ENCODE measurements at places on chromosomes 3 and 15. TPM values are rescaled to one million over a fixed set of nuclear protein-coding genes. Genes with fewer than 3 reads are reported as not detected.

- H3K4me3 ChIP-seq: no peak overlapping the region
- H3K36me3 ChIP-seq: peaks cover 4% of the 10 kb centered on the region
- no peak for DNase-seq
- H3K27ac ChIP-seq: no peak overlapping the region
- peaks cover 2% of the 10 kb centered on the region for H3K27me3 ChIP-seq
These were observed 181.1 kb downstream of the MYRIP start for GRCh38 chr3:39990532-39990931.

DNA sequence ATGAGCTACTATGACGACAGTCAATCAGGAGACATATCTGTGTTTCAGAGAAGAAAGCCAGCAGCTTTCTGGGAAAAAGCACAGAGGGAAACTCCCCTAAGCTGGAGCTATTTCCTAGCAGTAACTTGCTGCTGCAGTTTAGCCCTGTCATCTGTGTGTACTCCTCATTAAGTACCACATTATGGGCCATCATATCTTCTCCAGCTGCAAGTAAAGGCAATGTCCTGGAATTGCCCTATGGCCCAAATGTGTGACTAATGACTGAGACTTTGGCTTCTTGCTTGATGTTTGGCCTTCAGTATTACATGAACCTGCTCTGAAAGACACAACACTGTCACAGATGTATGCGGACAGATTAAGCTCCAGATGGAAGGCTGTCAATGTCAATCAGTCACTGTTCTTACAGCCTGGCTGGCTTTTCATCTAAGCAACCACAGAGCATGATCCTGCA lies 190.8 kb downstream of the FHIT start:
- H3K4me1 ChIP-seq: peaks cover 2% of the 10 kb centered on the region
- H3K27me3 ChIP-seq: no peaks in the 10 kb centered on the region
- H3K36me3 ChIP-seq: no peaks in the 10 kb centered on the region
- no peak overlapping the region for H3K4me3 ChIP-seq
- no peak for DNase-seq

The THPO gene
- not detected for total RNA-seq

GRCh38 chr15:93942269-93942694 lies 289.1 kb upstream of the MCTP2 start:
- H3K4me3 ChIP-seq: no peak overlapping the region
- H3K4me1 ChIP-seq: no peaks in the 10 kb centered on the region
- no peak overlapping the region for H3K27ac ChIP-seq
- no peak for DNase-seq
- no peaks in the 10 kb centered on the region for H3K27me3 ChIP-seq
- H3K36me3 ChIP-seq: no peaks in the 10 kb centered on the region

- no peak for DNase-seq
- H3K4me1 ChIP-seq: peaks cover 34% of the 10 kb centered on the region
- peaks cover 2% of the 10 kb centered on the region for H3K36me3 ChIP-seq
- no peak overlapping the region for H3K27ac ChIP-seq
- no peak overlapping the region for H3K4me3 ChIP-seq
- no peaks in the 10 kb centered on the region for H3K27me3 ChIP-seq
These were observed 2.4 kb upstream of the MESD start for GRCh38 chr15:80992006-80992405.

- H3K27ac ChIP-seq: no peak overlapping the region
- no peak overlapping the region for H3K4me3 ChIP-seq
- no peaks in the 10 kb centered on the region for H3K36me3 ChIP-seq
- no peak for DNase-seq
- H3K27me3 ChIP-seq: peaks cover 4% of the 10 kb centered on the region
These were observed 189.3 kb downstream of the SV2B start for GRCh38 chr15:91289324-91289723.

The ASB14 gene
- not detected for total RNA-seq

The IRAK2 gene
- total RNA-seq: 1.3 TPM

DNA sequence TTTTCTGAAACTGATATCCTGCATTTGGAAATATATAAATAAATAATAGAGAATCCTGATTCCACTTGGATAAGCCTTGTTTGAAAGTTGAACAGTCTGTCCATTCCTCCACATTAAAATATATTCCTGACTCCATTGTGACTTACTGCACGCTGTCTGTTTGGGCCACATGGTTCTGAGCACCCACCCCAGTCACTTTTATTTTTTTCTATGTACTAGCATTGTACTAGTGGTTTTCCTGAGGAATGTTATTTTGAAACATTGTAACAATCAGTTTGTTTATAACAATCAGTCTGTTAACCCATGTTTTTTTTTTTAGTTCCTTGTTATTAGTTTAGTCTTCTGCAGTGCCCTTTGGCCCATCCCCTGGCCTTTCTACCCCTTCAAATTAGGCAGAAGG lies 87.4 kb upstream of the CCNL1 start:
- no peak overlapping the region for H3K27ac ChIP-seq
- no peaks in the 10 kb centered on the region for H3K36me3 ChIP-seq
- no peak for DNase-seq
- H3K27me3 ChIP-seq: no peaks in the 10 kb centered on the region

DNA sequence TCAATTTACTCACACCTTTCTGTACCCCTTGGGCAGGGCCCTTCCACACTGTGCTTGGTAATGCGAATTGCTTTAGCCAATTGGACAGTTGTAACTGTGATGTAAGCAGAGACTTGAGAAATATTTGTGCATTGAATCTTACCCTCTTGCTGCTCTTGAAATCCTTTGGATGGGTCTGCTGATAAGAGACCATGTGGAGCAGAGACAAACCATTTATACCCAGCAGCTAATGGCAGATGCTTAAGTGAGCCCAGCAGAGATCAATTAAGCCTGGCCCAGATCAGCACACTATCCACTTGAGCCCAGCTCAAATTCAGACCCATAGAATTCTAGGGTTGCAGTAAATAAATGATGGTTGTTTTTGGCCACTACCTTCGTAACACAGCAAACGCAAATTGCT lies 19.3 kb downstream of the MUC13 start:
- no peaks in the 10 kb centered on the region for H3K4me1 ChIP-seq
- H3K27ac ChIP-seq: no peak overlapping the region
- no peak overlapping the region for H3K4me3 ChIP-seq
- no peak for DNase-seq
- H3K36me3 ChIP-seq: no peaks in the 10 kb centered on the region

- peaks cover 64% of the 10 kb centered on the region for H3K27me3 ChIP-seq
- DNase-seq: peak; percentile 92
- no peak within 1 kb of the TSS for H3K27ac ChIP-seq
- H3K36me3 ChIP-seq: no peaks in the 10 kb centered on the region
- peak within 1 kb of the TSS; percentile 69 for H3K4me3 ChIP-seq
These were observed at the start of gene TMEM108 for GRCh38 chr3:133038089-133038730. Gene TMEM108 (plus strand): TSS chr3:133038391.

- peaks cover 20% of the 10 kb centered on the region for H3K36me3 ChIP-seq
- peak overlapping the region; percentile 63 for H3K27ac ChIP-seq
- no peaks in the 10 kb centered on the region for H3K27me3 ChIP-seq
- no peak overlapping the region for H3K4me3 ChIP-seq
- peaks cover 17% of the 10 kb centered on the region for H3K4me1 ChIP-seq
- DNase-seq: no peak
These were observed 20.0 kb downstream of the IDH2 start for GRCh38 chr15:90082140-90082715.

GRCh38 chr3:27673701-27674100 lies 48.4 kb downstream of the EOMES start:
- no peak overlapping the region for H3K4me3 ChIP-seq
- H3K36me3 ChIP-seq: no peaks in the 10 kb centered on the region
- H3K4me1 ChIP-seq: peaks cover 43% of the 10 kb centered on the region

GRCh38 chr15:87269566-87269965 lies 987.0 kb downstream of the NTRK3 start:
- no peaks in the 10 kb centered on the region for H3K36me3 ChIP-seq
- H3K27me3 ChIP-seq: no peaks in the 10 kb centered on the region
- H3K4me1 ChIP-seq: no peaks in the 10 kb centered on the region
- no peak overlapping the region for H3K4me3 ChIP-seq
- H3K27ac ChIP-seq: no peak overlapping the region

The IL17RB gene
- 0.24 TPM for total RNA-seq

DNA sequence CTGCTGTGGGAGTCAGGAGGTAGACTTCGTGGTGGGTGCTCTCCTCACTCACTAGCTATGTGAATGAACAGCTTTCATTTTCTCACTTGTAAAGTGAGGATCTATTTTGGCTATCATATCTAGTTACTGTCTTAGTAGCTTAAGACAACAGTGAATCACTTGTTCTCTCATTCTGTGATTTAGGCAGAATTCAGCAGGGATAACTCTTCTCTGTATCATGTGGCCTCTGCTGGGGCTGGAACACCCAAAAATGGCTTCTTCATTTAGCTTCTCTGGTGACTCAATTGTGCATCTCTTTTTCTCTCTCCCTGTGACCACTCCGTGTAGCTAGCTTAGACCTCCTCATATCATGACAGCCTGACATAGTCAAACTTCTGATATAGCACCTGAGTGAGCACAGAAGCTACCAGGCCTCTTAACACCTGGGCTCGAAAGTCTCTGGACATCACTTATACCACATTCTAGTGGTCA lies 68.4 kb downstream of the BFSP2 start:
- no peaks in the 10 kb centered on the region for H3K36me3 ChIP-seq
- H3K27me3 ChIP-seq: no peaks in the 10 kb centered on the region
- no peak overlapping the region for H3K4me3 ChIP-seq
- H3K27ac ChIP-seq: peak overlapping the region; percentile 45
- DNase-seq: no peak
